Activated CD8-positive, alpha-beta T cell treated with anti-CD3 and anti-CD28 coated beads, Interleukin-2, amount 10 ng/mL, durations not matched to agents 7 days and 5 days (primary cell): ENCODE measurements at places on chromosomes 12 and 14. TPM values are rescaled to one million over a fixed set of nuclear protein-coding genes. Genes with fewer than 3 reads are reported as not detected.
A peak's percentile ranks its signal among the peaks of the same experiment; 100 is the strongest.

GRCh38 chr14:63662776-63663175 lies 21.1 kb upstream of the WDR89 start:
- no peak for DNase-seq
- no peaks in the 10 kb centered on the region for H3K4me1 ChIP-seq
- no peak overlapping the region for H3K4me3 ChIP-seq
- H3K27ac ChIP-seq = no peak overlapping the region
- H3K27me3 ChIP-seq = no peaks in the 10 kb centered on the region

DNA sequence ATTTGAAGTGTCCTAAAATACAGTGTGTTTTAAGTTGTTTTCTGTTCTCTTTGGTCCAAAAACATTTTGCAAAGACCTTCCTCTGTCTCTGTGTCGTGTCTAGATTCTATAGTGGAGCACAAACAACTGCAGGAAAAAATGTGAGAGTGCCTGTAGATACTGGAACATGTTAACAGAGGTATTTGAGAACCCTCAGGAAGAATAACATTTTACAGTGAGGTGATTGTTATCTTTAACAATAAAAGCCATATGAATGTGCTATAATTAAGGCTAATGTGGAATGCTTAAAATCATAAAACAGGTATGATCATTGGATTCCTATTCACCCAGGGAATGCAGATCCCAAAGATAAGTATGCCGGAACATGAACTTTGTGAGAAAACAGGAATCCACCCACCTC lies 98.0 kb downstream of the SAMD4A start:
- H3K4me1 ChIP-seq = peaks cover 13% of the 10 kb centered on the region
- H3K27me3 ChIP-seq = peaks cover 54% of the 10 kb centered on the region
- DNase-seq = no peak
- H3K27ac ChIP-seq = no peak overlapping the region
- H3K4me3 ChIP-seq = no peak overlapping the region

GRCh38 chr14:56998728-56999127 lies 188.4 kb upstream of the OTX2 start:
- no peak overlapping the region for H3K27ac ChIP-seq
- DNase-seq = no peak
- H3K4me1 ChIP-seq = no peaks in the 10 kb centered on the region
- no peaks in the 10 kb centered on the region for H3K27me3 ChIP-seq

Gene TNS2
- total RNA-seq = 1.0 TPM

Gene OTUB2
- 1.7 TPM for total RNA-seq

Gene PAPLN
- 0.45 TPM for total RNA-seq

DNA sequence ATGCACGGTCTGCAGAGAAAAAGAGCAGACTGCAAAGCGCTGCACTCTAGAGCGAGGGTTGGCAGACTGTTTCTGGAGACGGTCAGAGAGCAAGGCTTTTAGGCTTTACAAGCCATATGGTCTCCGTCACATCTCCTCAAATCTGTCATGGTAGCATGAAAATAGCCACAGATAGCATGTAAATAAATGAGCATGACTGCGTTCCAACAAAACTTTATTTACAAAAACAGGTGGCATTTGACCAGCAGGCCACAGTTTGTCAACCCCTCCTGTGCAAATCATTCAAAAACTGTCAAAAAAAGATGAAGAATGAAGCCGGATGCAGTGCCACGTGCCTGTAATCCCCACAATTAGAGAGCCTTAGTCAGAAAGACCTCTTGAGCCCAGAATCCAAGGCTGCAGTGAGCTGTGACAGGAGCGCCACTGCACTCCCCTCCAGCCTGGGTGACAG lies 18.9 kb downstream of the SYNE3 start:
- peaks cover 73% of the 10 kb centered on the region for H3K4me1 ChIP-seq
- H3K27me3 ChIP-seq = no peaks in the 10 kb centered on the region
- H3K36me3 ChIP-seq = peaks cover 51% of the 10 kb centered on the region
- no peak overlapping the region for H3K27ac ChIP-seq
- no peak for DNase-seq

DNA sequence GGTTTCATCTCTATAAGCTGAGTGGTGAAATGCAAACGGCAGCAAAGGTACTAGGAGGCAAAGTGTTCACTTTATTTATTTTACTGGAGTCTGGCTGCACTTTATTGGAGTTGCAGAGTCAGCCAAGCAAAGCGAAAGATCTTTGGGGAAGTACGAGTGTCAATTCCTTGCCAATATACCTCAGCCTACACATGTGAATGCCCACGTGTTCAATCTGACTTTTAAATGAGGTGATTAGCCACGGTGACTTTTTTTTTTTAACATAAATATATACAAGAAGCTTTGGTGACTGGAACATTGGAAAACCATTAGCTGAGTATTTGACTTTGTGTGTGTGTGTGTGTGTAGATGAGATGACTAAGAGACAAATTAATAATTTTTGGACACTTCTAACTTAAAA lies 178.8 kb downstream of the NTS start:
- no peak overlapping the region for H3K4me3 ChIP-seq
- no peak overlapping the region for H3K27ac ChIP-seq
- DNase-seq = no peak

DNA sequence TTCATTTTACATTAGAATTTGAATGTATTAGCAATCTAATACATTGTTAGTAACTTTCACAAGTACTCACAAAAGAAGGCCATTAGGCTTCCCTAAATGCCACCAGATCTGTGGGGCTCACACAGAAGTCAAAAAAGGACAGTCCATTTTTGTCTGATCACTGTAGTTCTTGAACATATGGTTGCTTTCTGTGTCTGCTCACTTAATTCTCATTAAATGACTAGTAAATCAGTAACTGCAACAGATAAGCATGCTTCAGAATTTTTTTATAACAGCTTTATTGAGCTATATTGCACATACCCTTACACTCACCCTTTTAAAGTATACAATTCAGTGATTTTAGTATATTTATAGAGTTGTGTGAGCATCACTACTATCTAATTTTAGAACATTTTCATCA lies 71.4 kb downstream of the DENND5B start:
- H3K4me3 ChIP-seq = no peak overlapping the region
- no peak for DNase-seq
- no peaks in the 10 kb centered on the region for H3K4me1 ChIP-seq
- no peaks in the 10 kb centered on the region for H3K36me3 ChIP-seq
- peaks cover 2% of the 10 kb centered on the region for H3K27me3 ChIP-seq

GRCh38 chr14:100118396-100119011 lies 40.9 kb downstream of the DEGS2 start:
- H3K4me1 ChIP-seq = peaks cover 19% of the 10 kb centered on the region
- H3K27ac ChIP-seq = peak overlapping the region; percentile 62
- peaks cover 71% of the 10 kb centered on the region for H3K36me3 ChIP-seq
- H3K4me3 ChIP-seq = no peak overlapping the region
- no peaks in the 10 kb centered on the region for H3K27me3 ChIP-seq

- no peak overlapping the region for H3K27ac ChIP-seq
- no peak for DNase-seq
- no peaks in the 10 kb centered on the region for H3K36me3 ChIP-seq
Observed at GRCh38 chr14:78690836-78691235, 520.7 kb downstream of the NRXN3 start.

GRCh38 chr12:106358396-106359241 lies 1.1 kb downstream of the POLR3B start:
- H3K4me3 ChIP-seq = peak overlapping the region; percentile 89
- H3K27ac ChIP-seq = peak overlapping the region; percentile 91
- DNase-seq = no peak
- H3K36me3 ChIP-seq = peaks cover 2% of the 10 kb centered on the region

DNA sequence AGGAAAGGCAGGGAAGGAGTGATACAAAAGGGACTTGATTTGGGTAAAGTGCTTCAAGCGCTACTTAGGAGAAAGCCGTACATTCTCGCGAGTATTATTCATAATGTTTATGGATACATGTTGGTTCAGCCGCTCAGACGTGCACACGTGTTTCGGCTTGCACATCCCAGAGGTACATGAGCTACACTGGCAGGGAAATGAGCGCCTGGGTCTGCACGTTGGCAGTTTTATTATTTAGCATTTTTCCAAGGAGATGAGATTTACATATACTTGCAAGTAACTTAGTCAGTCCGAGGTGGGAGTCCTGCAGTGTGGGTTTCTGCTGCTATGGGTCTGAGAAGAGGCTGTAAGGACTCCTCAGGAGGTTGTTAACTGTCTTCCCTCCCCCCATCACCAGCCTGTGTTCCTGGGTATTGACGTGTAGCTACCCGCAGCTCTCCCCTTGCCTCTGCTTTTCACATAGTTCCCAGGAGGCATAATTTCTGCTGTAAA lies 1.5 kb downstream of the PRKCH start:
- H3K27ac ChIP-seq = peak overlapping the region; percentile 89
- H3K4me1 ChIP-seq = peaks cover 29% of the 10 kb centered on the region
- peak; percentile 64 for DNase-seq
- no peaks in the 10 kb centered on the region for H3K27me3 ChIP-seq

Gene MED13L
- total RNA-seq = 76.9 TPM

DNA sequence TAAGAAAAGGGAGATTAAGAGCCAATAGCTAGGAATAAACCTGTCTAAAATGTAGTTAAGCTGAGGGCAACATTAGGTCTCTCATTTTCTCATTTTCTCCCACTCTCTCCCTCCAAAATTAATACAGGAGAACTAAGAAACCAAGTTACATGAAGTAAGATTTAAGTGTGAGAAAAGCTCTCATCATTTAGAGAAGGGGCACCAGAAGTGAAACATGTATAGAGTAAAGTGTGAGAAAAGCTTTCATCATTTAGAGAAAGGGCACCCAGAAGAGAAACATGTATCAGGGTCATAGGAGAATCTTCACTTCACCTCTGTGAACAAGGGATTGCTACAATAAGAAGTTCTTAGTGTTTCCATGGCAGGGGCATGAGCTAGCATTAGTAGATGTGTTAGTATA lies 132.4 kb upstream of the CNTN1 start:
- no peak for DNase-seq
- no peak overlapping the region for H3K27ac ChIP-seq
- no peak overlapping the region for H3K4me3 ChIP-seq
- H3K27me3 ChIP-seq = no peaks in the 10 kb centered on the region
- H3K4me1 ChIP-seq = no peaks in the 10 kb centered on the region

Gene KLRG1
- total RNA-seq = 4.3 TPM

Gene DBX2
- total RNA-seq = not detected

GRCh38 chr14:89855961-89856656 lies 98.4 kb downstream of the EFCAB11 start:
- no peaks in the 10 kb centered on the region for H3K36me3 ChIP-seq
- no peaks in the 10 kb centered on the region for H3K4me1 ChIP-seq
- H3K27me3 ChIP-seq = peaks cover 8% of the 10 kb centered on the region
- H3K4me3 ChIP-seq = no peak overlapping the region
- no peak for DNase-seq

DNA sequence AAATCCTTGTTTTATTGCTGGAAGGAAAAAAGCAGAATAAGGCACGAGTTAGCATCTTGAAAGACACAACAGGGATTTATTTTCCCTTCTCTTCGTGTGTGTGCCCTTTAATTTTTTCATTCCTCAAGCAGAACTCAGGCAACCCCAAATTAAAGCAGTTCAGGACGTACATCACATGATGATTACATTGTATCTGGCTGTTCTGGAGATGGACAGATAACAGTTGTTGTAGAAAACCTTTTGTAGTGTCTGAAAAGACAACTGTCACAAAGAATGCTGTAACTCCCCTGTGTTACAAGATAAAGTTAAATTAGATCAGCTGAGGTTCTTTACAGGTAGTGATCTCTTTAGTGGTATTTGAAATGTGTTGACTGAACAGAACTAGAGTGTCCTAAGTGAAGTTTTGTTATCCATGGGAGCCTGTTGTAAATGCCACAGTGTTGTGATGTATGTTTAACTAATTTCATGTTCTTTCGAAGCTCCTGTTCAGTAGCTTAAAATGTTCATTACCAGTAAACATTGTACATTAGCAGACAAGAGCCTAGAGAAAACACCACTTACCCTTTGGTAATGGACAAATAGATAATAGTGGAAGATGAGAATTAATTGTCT lies 58.5 kb downstream of the TMTC2 start:
- H3K4me3 ChIP-seq = no peak overlapping the region
- H3K27me3 ChIP-seq = no peaks in the 10 kb centered on the region
- H3K4me1 ChIP-seq = no peaks in the 10 kb centered on the region
- no peaks in the 10 kb centered on the region for H3K36me3 ChIP-seq
- H3K27ac ChIP-seq = no peak overlapping the region
- no peak for DNase-seq

DNA sequence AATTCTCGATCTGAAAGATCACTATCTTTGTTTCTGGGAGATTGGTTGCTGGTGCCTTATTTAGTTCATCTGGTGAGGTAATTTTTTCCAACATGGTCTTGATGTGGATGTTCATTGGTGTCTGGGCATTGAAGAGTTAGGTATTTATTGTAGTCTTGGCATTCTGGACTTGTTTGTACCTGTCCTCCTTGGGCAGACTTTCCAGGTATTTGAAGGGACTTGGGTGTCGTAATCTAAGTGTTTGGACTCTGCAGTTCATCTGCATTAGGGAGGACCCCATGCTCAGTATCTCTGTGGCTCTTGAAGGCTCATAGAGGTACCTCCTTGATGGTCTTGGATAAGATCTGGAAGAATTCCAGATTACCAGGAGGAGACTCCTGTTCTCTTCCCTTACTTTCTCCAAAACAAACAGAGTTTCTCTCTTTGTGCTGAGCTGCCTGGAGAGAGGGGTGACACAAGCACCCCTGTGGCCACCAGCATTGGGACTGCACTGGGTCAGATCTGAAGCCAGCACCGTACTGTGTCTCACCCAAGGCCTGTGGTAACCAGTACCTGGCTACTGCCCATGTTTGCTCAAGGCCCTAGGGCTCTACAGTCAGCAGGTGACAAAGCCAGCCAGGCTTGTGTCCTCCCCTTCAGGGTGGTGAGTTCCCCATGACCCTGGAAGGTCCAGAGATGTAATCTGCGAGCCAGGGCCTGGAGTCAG lies 5.3 kb downstream of the A2ML1 start:
- H3K27me3 ChIP-seq = peaks cover 4% of the 10 kb centered on the region
- H3K27ac ChIP-seq = no peak overlapping the region
- no peaks in the 10 kb centered on the region for H3K4me1 ChIP-seq
- no peaks in the 10 kb centered on the region for H3K36me3 ChIP-seq
- no peak overlapping the region for H3K4me3 ChIP-seq

DNA sequence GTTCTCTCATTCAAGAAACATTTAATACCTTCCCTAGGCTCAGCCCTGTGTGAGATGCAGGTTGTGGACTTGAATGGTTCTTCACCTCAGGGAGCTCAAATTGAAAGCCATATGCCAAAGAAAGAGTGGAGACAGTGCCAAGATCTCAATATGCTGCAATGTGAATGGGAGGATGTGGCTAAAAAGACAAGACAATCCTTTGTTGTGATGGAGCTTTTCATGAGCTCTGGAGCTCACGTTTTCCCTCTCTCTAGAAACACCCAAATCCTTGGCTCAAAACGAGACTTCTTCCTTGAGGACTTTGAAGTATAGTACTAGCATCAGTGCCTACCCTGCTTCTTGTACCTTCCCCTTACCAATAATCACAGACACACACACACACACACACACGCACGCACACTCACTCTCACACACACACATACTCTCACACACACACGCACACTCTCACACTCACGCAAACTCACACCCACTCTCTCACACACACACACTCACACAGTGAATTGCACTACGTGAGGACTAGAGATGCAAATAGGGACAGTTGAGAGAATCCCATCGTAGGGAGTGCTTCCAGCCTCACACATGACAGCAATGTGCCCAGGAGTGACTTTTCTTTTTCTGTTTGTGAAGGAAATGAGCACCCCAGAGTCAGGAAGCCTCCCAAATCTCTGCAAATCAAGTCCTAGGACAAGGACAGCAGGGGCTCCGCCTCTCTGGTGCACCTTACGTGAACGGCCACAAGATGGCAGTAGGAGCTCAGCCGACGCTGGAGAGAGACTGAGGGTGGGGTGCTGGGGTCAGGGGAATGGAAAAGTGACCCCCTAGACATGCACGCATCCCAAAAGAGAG lies 231.4 kb downstream of the PCNX1 start:
- peak; percentile 67 for DNase-seq
- peaks cover 3% of the 10 kb centered on the region for H3K36me3 ChIP-seq

Gene PLA2G1B
- not detected for total RNA-seq

Gene KRT71
- total RNA-seq = not detected

Gene CLEC4D
- not detected for total RNA-seq
